Karpas-422 (cell line): ENCODE measurements at places on chromosomes 2 and 18.

GRCh38 chr2:27914805-27915175, 24.3 kb downstream of the BABAM2 start:
- H3K4me3 ChIP-seq, result no peak overlapping the region
- no peaks in the 10 kb centered on the region for H3K36me3 ChIP-seq
- H3K27ac ChIP-seq, result no peak overlapping the region
- H3K4me1 ChIP-seq, result peaks cover 14% of the 10 kb centered on the region
- DNase-seq, result no peak

DNA sequence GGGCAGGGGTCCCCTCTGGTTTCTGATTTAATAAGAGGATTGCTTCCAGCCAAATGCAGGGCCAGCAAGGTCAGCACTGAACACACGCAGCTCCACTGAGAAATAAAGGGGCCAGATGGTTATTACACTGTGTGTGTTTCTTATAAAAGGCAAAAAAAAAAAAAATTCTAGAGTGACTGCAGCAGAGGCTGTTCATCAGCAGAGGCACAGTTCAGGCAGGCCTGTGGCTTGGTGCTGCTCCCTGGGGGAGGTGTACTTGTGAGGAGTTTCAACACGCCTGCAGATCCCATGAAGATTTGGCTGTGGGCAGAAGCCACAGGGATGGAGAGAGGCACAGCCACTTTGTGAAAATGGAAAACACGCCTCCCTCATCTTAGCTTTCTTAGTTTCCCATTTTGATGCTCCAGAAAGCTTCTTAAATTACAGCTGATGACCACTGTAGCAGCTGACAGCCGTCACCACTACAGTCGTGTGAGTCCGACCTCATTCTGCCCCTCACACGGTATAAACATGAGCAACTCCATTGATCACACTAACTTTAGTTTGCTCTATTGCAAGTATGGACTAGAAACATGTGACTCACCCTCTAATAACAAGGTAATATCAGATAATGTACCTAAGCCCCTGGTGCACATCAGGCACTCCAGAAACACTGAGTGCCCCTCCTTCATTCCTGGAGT, 726.5 kb upstream of the RAB6C start:
- no peak overlapping the region for H3K27ac ChIP-seq
- H3K36me3 ChIP-seq, result no peaks in the 10 kb centered on the region

- no peak overlapping the region for H3K27ac ChIP-seq
- H3K4me1 ChIP-seq, result no peaks in the 10 kb centered on the region
- H3K4me3 ChIP-seq, result no peak overlapping the region
- H3K27me3 ChIP-seq, result no peaks in the 10 kb centered on the region
- H3K36me3 ChIP-seq, result no peaks in the 10 kb centered on the region
- no peak for DNase-seq
Measured at GRCh38 chr2:158960193-158960592, 8.2 kb upstream of the TANC1 start.

DNA sequence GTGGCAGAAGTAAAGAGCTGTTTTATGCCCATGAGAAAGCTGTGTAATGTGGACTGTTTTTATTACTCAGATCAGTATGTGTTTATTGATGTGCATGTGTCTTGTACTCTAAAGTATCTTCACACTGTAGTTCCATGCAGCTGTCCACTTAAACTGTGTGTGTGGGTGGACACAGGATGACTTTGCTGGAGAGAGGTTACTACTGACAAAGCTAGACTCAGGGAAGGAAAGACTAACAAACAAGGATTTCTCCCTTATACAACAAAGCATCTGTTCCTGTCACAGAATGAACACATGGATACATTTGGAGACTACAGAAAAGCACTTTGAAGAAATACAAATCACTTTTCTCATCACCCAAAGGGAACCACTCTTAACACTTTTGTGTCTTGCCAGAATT, 10.0 kb downstream of the FHOD3 start:
- no peaks in the 10 kb centered on the region for H3K36me3 ChIP-seq
- no peaks in the 10 kb centered on the region for H3K4me1 ChIP-seq
- DNase-seq, result no peak
- H3K27me3 ChIP-seq, result 0 out of 2 replicates have a peak, but pooled peaks cover 3% of the 10 kb centered on the region
- H3K27ac ChIP-seq, result no peak overlapping the region
- no peak overlapping the region for H3K4me3 ChIP-seq
